ENCODE measurements at places on chromosomes 3 and 15.

- peak; percentile 36 for DNase-seq
Measured at GRCh38 chr3:183555541-183556081, at the start of gene KLHL6. TSS of gene KLHL6 (minus strand) at chr3:183555706. CDS start at chr3:183555653, 53 bp downstream.

GRCh38 chr3:118587037-118587741, 447.5 kb downstream of the IGSF11 start:
- DNase-seq, result no peak

- no peak for DNase-seq
Measured at GRCh38 chr15:39869858-39870515, 50.1 kb downstream of the GPR176 start.

DNA sequence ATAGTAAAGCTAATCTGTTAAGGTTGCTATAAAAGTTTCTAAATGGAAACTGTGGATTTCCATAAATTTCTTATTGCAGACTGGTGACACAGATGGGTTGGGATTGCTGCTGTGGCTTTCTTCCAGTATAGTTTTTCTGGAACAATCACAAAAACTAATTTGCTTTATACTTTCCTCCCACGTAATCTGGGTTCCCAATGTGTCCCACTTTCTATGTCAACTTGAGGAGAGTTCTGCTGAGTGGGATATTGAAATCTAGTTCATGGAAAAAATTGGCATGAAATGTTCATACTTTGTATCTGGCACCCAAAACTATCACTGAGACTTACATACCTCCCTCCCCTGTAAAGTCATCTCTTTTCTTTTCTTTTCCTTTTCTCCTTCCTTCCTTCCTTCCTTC, 126.8 kb downstream of the TGFBR2 start:
- no peak for DNase-seq

DNA sequence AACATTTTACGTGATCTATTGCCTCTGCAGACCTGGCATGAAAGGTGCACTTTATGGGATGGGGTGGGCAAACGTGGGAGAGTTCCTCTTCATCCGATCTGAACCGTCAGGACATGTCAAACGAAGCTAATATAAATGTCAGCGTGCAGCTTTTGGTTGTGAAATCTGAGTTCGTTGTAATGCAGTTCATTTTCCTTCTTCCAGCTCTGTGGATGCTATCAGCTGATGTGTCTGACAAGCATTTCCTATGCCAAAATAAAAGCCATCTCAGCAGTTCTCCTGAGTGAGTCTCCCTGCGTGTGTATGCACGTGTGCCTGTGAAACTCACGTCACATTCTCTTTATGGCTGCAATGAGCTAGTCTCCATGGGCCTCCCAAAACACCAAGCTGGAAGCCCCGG, 512.3 kb downstream of the MCTP2 start:
- DNase-seq, result no peak

GRCh38 chr3:187946163-187946691, 201.0 kb upstream of the BCL6 start:
- no peak for DNase-seq

DNA sequence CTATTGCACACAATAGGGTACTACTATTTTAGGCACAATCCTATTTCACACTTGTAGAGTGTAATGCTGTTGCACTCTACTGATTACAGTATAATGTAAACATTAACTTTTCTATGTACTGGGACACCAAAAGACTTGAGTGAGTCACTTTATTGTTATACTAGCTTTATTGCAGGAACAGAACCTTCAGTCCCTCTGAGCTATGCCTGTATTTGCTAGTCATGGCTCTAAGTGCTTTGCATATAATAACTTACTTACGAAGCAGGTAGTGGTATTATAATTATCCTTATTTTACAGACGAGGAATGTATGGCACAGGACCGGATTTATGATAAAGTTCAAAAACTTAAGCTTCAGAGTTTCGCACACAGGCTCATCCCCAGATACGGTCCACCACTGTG, 106.6 kb upstream of the SLC6A6 start:
- no peak for DNase-seq

- DNase-seq, result no peak
Measured at GRCh38 chr15:84604826-84605553, 4.2 kb downstream of the ZSCAN2 start.

- no peak for DNase-seq
Measured at GRCh38 chr15:63318344-63318743, 40.9 kb downstream of the APH1B start.

DNA sequence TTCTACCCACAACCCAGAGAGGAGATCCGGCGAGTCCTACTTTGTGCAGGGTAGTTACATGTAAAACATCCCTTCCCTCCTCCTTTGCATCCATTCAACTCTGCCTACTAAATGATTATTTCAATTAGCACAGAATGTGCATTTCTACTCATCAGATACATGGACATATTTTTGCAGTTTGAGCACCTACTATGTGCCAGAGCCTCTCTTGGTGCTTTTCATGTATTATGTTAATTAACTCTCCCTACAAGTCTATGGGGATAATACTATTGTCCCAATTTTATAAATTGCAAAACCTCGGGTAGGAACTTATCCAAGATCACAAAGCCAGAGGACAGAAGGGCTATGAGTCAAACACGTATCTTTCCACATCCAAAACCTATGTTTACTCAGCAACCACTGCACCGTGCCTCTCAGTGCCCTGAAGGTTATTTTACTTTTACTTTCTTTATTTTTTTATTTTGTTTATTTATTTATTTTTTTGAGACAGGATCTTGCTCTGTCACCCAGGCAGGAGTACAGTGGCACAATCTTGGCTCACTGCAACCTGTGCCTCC, 432.8 kb downstream of the MAGI1 start:
- no peak for DNase-seq

DNA sequence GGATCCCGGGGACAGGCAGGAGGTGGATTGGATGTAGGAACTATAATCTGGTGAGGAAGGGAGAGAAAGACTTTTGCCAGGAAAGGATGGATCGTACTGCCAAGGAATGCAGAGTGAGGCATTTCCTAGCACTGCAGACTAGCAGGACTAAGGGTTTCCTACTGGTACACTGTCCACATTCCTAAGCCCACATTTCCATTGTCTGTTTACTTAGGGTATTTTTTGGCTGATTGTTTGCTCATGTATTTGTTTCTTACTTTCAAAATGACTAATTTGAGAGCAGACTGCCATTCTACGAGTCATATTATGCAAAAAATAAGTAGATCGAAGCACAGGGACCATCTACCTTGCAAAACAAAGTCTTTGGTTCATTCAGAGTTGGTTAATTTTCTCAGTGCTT, 1029.5 kb upstream of the NR2F2 start:
- no peak for DNase-seq

GRCh38 chr3:55675478-55675877, 188.4 kb upstream of the WNT5A start:
- no peak for DNase-seq

DNA sequence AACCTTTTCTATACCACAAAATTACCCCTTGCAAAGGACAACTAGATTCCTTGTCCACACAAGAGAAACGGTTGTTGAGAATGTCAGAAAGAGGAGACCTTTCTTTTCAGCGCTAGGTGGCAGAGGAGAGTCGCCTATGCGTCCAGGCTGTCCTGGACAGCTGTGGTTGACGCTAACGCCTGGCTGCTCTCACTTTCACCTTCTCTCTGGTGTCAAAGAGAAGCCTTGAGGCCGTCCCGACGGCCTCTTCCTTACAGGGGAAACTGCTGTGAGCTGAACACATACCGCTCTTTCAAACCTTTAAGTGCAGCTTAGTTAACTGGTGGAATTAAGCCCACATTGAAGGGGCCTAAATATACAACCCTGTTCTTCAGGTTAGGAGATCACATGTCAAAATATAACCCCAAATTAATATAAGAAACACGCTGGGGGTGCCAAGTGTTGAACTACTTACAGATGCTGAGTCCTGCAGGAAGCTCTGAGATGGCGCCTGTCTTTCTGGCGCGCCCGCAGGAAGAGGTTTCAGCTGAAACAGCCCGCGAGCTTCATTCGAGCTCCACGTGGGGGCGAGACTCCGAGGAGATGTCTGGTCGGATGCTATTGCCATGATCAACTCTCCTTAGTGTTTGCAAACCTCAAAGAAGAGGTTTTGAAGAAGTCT, 26.1 kb upstream of the KBTBD8 start:
- peak; percentile 15 for DNase-seq

DNA sequence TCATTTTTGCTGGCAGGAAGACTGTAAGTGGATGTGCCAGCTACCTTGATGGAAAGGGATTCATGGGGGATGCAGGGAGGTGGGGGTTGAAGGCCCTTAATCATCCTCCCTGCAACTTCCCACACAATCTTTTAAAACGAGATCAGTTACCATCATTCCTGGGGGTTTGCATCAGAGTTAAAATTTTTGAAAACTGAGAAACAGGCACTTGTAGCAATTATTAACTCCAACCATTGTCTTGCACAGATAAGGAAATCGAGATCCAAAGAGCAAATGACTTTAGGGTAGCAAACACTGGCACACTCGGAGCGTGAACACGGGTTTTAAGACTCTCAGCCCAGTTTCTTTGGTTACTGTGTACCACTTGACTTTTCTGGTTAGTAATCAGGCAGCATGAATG, 41.9 kb downstream of the GPD1L start:
- no peak for DNase-seq

DNA sequence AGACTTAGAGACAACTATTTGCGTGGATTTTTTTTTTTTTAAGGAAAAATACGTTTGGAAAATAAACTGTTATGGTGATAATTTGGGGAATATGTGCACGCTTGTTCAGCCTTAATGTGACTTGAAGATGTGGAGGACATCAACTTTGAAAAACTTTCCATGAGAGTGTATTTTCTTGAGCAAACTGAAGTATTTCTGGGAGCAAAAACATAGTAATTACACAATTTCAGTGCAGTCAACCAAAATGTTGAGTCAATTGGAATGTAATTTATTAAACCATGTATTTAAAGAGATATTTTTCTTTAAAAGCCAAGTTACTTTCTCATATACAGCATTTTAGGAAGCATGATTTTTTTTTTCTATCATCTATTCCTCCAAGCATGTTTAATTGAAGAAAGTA, 80.3 kb upstream of the FLNB start:
- DNase-seq, result no peak

DNA sequence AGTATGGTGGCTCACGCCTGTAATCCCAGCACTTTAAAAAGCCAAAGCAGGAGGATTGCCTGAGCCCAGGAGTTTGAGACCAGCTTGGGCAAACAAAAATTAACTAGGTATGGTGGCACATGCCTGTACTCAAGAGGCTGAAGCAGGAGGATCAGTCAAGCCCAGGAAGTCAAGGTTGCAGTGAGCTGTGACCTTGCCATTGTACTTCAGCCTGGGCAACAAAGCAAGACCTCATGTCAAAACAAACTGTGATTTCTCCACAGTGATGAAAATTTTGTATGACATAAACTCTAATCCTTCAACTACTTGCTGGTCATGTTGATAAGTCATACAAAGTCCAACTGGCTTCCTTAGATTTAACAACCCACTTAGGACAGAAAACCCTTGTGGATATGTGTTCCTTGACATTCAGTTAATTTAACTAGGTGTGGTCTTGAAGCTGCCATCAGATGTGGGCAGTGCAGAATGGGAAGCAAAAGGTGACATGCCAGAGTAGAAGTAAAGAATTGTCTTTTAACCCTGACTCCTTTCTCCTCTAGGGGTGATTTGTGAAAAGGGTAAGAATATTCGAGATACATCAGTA, 263.3 kb downstream of the PTPRG start:
- no peak for DNase-seq

DNA sequence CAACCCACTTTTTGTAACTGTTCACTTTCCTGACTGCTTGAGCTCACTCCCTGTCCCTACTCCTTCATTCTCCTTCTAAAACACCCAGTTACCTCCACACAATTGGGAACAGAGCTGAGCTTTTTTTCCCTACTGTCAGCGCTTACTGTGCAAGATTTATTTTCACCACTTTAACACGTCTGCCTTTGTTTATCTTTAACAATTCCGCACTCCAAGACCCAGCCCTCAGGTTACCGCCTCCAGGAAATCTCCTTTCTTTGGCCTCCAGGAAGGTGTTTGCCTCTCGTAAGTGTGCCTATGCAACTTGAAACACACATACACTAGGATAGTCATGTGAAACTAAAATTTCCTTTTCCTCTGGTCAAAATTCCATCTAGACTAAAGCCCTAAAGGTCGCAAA, 271.9 kb upstream of the TPRG1 start:
- no peak for DNase-seq

GRCh38 chr3:40969341-40969740, 230.0 kb upstream of the CTNNB1 start:
- no peak for DNase-seq

GRCh38 chr3:6985848-6986247, 124.9 kb downstream of the GRM7 start:
- no peak for DNase-seq

- no peak for DNase-seq
Measured at GRCh38 chr3:112041321-112041720, 6.8 kb downstream of the TMPRSS7 start.

DNA sequence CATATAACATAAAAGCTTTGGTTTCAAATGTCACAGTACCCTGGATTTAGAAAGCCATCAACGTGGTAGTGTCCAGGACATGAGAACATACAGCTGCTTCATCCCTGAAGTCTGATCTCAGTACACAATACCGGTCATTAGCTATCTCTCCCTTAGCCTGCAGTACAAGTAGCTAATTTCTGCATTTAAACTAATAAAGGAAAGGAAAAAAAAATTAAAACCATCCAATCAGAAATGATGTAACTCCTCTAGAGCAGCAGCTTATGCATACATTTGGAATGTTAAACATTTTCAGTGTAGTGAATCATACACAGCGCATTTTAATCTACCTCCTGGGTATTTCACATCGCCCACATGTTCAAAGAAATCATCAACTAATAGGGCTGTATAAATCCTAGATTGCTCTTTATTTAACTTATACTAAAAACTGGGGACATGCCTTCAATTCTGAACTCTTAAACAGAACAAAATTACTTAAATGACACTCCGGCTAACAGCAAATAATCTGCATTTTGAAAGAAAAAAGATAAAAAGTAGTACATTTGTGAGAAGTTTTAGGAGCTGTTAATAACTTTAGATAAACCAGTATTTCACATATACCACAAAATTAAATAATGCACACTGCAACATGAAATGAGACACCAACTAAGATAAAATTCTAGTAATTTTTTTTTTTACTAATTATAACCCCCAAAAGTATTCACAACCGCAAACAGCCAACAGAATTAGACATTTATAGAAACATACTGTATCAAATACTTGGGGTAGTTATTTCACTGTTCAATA, 3.7 kb downstream of the IGF2BP2 start:
- DNase-seq, result no peak

- DNase-seq, result no peak
Measured at GRCh38 chr3:56811546-56812202, 9.9 kb upstream of the ARHGEF3 start.

DNA sequence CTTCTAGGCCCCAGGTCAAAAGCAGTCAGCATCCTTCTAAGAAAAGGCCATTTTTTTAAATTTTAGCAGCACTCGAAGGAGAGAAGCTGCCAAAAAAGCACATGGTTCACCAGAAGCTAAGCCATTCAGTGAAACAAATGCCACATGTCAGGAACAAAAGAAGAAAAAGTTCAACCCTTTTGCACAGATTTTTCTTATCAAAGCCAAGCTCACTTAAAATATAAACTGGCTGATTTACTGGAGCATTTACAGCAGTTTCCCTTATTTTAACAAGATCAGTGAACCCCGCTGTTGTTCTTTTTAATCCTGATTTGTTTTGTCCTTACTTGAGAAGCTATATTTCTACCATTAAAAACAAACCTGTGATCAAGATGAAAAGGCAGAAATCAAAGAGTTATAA, 46.5 kb upstream of the SYNPR start:
- DNase-seq, result no peak

GRCh38 chr3:179560791-179561190, 1.9 kb upstream of the ACTL6A start:
- no peak for DNase-seq

GRCh38 chr3:18443665-18444594, 18.8 kb upstream of the SATB1 start:
- DNase-seq, result peak; percentile 3
